Fibroblast of skin of abdomen (primary cell): ENCODE measurements at places on chromosomes 3 and 15.

DNA sequence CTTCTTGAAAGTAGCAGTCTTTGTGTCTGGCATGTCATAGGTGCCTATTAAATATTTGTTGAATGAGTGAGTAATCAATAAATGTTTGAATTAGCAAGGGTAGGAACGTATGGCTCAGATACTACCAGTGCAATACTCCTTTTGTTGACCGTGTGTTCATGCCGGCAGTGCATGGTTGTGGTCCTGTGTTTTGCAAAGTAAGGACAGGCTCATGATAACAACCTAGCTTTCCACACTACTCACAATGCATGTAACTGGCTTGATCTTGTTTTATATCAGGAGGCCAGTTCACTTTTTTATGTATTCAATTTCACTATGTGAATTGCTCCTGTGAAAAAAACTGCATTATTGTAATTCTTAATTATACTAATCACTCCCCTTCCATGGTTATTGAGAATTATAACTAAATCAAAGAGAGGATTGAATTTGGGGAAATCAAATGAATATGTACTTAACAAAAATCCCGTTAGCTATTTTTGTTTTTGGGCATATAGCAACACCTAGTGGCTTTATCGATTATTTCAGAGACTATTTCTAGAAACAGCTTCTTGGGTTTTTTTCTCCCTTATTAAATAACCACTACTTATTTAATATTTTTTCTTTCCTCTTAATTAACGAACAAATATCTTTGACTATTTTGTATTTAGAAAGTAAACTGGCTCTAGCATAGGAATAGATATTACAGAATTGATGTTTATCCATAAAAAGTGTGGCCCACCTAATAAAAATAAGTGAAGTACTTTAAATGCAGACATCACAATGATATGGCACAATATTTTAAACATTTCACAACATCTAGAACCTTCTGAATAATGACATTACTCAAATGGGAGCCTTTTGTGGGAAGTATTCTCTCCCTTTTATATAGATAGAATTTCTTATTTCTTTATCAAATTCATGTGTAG lies 218.5 kb downstream of the BBX start:
- peak; percentile 23 for DNase-seq

DNA sequence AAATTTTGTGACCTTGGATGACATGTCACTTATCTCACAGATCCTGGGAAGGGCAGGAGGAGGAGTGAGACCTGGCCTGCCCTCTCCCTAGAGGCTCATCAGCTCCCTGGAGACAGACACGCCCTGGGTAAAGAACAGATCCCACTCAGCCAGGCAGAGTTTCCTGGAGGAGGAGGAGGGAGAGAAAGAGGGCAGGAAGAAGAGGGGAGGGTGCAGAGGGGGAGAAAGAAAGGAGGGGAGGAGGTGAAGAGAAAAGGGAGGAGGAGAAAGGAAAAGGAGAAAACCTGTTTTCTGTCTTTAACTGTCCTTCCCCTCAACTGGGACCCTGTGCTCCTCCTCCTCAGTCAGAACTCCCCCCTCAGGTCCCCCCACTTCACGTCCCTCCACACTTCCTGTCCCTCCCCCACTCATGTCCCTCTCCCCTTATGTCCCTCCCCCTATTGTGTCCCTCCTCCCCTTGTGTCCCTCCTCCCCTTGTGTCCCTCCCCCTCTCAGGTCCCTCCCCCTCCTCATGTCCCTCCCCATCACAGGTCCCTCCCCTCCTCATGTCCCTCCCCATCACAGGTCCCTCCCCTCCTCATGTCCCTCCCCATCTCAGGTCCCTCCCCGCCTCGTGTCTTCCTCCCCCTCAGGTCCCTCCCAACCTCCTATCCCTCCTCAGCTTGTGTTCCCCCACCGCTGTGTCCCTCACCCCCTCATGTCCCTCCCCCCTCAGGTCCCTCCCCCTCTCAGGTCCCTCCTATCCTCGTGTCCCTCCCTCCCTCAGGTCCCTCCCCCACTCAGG lies 52.3 kb upstream of the CGNL1 start:
- DNase-seq, result peak; percentile 31

DNA sequence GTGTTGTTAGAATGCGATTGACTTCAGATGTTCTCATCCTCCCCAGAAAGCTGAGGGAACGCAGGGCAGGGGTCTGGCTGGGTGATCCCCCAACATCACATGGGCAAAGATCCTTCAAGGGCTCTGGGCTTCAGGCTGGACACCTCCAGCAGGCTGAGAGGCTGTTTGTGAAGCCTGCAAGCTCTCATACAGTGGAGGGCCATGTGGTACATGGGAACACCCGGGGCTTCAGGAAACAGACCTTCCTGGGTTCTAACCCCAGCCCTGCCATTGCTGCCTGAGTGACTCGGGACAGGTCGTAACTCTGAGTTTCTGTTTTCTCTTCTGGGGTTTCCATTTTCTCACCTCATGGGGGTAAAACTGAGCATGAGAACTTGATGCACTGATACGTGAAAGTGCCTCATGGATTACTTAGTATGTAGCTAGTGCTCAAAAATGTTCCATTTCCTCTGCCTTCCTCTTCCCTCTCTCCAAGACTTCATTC lies 81.2 kb downstream of the TLE3 start:
- DNase-seq, result no peak

DNA sequence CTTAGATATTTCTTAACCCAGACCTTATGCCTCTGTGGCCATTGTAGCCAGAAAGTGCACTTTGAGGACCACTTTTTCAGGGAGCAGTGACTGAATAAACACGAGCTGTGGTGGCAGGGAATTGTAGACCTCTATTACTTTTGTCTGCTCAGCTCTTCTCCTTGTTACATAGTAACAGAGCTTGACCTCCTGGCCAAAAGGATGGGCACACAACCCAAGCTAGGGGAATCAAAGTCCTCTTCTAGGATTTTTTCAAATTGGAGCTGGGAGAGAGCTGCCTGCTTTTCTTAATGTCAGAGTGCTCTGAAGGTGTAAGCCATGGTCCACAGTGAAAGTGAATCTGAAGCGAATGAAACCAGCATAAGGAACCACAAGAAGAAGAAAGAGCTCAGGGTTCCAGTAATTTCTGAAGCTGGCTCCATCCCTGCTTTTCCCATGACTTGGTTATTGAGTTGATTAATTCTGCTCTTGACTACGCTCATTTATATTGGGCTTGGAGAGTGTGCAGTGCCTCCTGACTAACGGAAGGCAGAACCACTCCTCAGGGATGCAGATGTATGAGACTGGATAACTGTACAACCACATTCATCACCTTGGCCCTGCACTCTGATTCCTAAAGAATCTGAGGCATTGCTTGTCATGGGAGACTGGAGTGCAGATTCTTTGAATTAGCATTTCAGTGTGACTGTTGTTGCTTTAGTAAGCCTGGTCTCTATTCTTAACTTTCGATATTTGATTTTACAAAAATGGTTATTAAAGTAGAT lies 60.9 kb downstream of the TLNRD1 start:
- peak; percentile 13 for DNase-seq

DNA sequence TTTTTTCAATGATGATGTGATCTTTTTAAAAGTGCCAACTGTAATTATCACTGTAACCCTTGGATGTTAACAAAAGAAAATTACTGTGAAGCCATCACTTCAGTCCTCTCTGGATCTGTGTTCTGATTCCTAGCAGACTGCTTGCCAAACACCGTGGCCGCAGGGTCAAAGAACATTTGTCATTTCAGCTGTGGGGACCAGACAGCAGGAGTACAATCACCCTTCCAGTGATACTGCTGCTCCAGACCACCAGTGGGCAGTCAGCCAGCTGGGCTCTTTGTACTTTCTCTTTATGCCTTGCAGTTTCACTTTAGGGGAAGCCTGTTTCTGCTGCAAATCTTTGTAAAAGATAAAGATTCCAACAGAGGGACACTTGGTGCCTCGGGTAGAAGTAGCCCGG lies 770.0 kb downstream of the GRM7 start:
- DNase-seq, result peak; percentile 17

DNA sequence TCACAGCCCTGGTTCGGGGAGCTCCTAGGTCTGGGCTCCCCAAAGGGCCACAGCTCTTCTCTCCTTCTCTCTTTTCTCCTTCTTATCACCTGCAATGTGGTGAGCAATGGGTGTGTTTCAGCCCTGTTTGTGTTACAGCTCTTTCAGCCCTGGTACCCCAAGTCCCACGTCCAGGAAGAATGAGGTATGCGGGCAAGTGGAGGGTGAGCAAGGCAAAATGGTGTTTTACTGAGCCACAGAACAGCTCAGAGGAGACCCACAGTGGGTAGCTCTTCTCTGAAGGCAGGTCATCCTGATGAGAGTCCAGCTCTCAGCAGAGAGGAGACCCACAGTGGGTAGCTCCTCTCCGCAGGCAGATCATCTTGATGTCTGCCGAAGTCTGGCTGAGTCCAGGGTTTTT lies 86.8 kb downstream of the BFSP2 start:
- no peak for DNase-seq

DNA sequence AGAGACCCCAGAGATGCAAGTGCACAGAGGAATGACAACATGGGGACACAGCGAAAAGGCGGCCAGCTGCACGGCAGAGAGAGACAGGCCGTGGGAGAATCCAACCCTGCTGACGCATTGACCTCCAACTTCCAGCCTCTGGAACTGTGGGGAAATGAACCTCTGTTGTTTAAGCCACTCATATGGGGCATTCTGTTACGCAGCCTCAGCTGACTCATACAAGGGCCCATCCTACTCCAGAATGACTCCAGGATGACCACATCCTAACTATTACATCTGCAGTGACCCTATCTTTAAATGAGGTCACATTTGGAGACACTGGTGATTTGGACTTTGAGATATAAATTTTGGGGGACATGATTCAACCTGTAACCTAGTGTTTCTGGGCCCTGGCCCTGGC lies 44.0 kb downstream of the KLF15 start:
- DNase-seq, result no peak

GRCh38 chr15:101455291-101456025 lies 34.0 kb downstream of the PCSK6 start:
- DNase-seq, result peak; percentile 56

GRCh38 chr3:194906970-194907629 lies 221.4 kb downstream of the FAM43A start:
- no peak for DNase-seq

DNA sequence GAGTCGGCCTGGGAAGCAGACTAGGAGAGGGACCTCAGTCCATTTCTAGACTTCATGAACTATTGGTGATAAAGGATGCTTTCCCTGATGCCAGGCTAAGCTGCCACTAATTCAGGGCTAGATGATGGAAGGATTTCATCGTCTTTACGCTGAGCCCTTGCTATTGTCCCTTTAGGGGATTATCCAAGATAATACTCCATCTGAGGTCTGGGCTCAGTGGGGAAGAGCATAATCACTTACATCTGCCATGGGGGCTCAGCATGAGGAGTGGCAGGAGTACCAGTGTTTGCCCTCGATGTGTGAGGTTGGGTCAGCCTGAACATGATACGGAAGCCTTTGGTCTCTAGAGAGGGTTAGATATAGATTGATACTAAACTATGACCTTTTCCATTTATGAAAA lies 47.3 kb downstream of the PTPRG start:
- no peak for DNase-seq

GRCh38 chr3:180290300-180290699 lies 253.6 kb upstream of the PEX5L start:
- DNase-seq, result no peak

DNA sequence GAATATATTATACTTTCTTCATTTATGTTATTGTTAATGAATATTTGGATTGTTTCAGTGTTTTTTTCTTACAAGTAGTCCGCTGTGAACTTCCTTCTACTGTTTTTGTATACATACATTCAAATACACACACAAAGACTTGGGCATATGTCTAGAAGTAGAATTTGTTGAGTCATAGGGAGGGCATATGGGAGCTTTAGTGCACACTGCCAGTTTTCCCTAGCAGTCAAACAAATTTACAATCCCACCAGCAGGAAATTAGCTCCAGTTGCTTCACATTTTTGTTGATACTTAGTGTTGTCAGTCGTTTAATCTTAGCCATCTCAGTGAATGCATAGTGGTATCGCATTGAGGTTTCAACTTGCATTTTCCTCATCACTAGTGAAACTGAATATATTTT lies 492.3 kb downstream of the DIPK2A start:
- DNase-seq, result peak; percentile 28

DNA sequence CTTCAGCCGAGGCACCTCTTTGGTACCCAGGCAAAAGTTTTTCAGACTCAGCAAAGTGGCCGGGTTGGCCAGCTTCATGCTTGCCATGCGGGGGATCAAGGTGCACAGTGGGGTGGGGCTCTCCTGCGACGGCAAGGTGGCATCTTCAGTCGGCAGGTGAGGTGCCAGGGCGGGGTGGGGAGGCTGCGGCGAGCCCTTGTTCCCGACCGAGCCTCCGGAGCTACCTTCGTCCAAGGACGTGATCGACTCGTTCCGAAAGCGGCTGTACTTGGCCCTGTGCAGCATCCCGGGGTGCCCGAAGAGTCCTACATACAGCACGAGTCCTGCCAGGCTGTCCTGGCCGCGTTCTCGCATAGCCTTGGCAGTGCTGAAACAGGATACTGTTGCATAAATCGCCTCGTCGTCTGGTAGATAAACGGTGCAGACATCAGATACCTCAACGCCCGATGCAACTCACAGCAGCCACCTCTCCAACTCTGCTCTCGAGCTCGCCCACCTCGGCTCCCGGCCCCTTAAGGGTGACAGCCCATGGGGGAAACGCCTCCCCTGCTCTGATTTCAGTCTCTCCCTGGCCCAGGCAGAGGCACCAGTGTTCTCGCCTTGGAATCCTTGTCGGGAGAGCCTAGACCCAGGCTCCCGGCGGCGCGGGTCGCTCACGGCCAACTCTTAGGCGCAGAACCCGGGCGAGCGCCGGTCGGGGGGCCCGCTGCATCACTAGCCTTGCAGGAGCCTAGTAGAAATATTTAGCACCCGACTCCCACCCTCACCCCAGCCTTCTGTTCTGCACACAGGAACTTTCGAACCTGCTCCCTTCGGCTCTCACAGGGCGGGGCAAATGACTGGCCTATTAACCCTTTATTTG lies 826 bp downstream of the SHC4 start:
- DNase-seq, result peak; percentile 21

DNA sequence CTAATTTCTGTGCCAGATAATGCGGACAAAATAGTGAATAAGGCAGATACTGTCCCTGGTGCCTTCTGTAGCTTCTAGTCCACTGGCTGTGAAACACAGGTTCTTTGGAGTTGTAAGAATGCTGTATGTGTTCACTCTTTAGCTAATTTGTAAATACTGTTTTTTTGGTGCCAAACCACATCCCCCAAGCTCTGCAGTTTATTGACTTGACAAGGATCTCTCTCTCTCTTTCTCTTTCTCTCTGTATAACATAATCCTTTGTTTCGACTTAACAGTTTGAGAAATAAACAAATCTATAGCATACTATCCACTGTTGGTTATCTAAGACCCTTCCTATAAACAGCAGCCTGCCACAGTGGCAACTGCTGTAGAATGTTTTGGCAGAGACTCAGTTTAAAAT lies 7.6 kb downstream of the SMAD3 start:
- DNase-seq, result no peak

GRCh38 chr3:63228087-63228486 lies 50.0 kb upstream of the SYNPR start:
- DNase-seq, result no peak

DNA sequence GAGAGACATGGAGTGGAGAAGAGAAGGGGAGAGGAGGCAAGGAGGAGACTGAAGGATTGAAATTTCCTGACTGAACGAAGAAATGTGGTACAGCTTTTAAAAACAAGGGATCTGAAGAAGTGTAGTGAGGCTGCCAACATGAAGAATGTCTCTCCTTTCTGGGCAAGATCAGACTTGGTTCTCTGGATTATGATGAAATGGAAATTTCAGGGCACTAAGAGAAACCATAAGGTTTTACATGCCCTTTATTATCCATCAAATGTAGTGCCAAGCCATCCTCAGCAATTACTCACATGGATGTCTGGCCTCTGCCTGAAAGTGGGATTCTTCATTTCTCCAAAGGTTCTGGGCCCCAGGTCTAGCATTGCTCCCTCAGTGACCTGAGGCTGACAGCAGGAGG lies 77.6 kb upstream of the CCDC80 start:
- no peak for DNase-seq

GRCh38 chr3:171813897-171814460 lies 3.7 kb upstream of the PLD1 start:
- DNase-seq, result peak; percentile 70
